ENCODE measurements at places on chromosomes 7 and 10.

DNA sequence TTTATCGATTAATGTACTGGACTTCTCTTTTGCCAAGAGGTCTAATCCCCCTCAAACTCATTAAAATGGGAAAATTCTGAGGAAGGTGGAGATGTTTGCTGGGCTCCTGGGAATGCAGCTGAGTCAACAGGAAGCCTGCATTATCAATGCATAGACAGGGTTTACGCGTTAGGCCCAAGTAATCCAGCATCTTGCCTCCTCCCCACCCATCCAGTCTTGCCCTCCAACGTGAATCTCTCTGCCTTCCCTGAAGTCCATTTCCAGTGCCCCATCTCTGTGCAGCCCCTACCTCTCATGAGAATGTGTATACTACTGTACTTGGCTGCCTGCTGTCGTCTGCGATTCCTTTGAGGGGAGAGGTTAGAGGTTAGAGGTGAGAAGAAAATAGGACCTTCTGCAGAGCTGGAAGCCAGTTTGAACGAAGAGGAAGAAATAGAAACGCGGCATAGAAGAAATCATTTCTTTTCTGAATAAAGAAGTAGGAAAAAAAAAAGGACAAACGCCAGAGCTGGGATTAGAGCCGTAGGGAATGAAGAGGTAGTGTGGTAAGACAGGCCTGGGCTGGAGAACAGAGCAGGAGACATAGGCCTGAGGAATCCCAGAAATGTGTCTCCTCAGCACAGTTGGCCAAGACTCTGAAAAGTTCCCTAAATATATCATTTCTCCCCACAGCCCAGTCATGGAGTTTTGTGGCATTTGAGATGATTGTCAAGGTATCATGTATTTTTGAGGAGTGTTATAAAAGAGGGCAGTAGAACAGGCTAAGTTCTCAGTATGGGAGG is 75.6 kb downstream of the MYOF start:
- DNase-seq = no peak

GRCh38 chr10:113234481-113234880 is 284.4 kb downstream of the TCF7L2 start:
- DNase-seq = no peak

GRCh38 chr10:130751106-130751840 is 560.2 kb downstream of the TCERG1L start:
- DNase-seq = no peak

GRCh38 chr10:22247636-22248035 is 29.8 kb upstream of the EBLN1 start:
- no peak for DNase-seq

DNA sequence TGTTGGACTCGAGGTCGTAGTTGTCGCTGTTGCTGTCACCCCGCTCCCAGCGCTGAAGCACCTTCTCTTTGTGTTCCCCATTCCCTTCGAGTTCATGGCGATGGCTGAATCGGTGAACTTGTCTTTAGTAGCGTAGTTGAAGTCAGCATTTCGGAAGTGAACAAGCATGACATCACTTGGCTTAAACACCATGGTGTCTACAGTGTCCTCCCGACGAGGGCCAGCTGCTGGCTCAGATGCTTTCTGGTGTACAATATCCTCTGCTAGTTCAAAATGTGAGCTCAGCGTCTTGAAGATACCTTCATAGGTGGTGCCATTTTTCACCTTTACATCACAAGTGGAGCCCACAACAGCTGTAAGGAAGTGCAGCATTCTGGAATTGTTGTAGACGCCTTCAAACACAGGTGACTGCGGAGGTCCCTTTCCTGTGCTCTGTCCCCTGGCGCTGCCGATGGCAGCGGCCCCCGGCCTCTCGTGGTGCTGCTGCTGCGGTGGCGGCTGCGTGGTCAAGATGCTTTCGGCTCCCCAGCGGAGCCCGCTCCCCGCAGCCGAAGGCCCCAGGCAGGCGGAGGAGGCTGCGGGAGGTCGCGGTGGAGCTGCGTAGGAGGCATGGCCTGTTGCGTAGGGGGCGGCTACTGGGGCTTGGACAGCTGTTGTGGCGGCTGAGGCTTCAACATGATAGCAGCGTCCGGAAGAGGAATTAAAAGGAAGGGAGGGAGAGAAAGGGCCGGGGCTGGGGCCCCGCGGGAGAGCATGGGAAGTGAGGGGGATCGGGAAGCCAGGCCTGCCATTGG is 59.3 kb downstream of the ANKMY2 start:
- no peak for DNase-seq

GRCh38 chr7:1901431-1902210 is 231.5 kb downstream of the ELFN1 start:
- DNase-seq = no peak

- DNase-seq = no peak
These were observed 49.8 kb downstream of the EPDR1 start for GRCh38 chr7:37970211-37970610.

- no peak for DNase-seq
These were observed 66.3 kb upstream of the CAV2 start for GRCh38 chr7:116433246-116433645.

GRCh38 chr10:126227762-126228134 is 160.5 kb downstream of the ADAM12 start:
- DNase-seq = no peak

DNA sequence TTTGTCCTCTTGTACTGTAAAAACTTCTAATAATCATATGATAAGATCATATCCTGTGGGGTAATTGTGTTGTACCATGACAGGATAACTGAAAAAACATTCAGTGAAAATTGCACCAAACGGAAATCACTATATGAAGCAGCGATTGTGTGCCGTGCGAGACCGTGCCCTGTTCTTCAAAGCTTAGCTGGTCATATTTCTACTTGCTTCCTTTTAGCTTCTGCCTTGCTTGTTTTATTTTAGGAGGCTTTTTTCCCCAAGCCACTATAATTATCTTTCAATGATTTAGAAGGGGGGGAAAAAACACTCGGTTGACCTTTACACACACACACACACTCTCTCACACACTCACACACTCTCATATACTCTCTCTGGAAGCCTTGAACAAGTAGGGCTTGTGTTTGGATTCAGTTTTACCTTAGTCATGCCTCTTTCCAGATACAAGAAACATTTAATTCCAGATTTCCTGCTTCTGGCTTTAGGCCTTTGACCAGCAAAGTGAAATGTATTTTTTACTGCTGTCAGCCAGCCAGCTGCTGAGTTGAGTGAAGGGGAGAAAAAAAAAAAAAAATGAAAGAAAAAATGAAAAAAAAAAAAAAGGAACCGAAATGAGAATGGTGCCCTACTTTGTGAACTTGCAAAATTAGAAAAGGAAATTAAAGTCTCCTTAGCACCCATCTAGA is 181.4 kb downstream of the ARID5B start:
- no peak for DNase-seq

- DNase-seq = no peak
These were observed 153.9 kb downstream of the AGMO start for GRCh38 chr7:15407910-15408309.

DNA sequence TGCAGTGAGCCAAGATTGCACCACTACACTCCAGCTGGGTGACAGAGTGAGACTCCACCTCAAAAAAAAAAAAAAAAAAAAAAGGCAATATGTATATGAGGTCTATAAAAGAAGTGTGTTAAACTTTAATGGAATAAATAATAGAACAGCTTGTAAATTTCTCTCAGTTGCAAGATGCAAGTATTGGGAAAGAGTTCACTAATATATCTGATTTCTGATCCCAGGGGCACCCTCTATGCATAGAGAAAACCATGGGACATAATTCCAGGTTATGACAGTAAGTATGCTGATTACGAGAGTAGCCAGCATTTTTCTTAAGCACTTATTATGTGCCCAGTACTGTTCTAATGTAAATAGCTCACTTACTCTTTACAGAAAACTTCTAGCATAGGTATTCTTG is 66.1 kb upstream of the AFAP1L2 start:
- no peak for DNase-seq

- DNase-seq = no peak
These were observed 14.7 kb downstream of the FKBP6 start for GRCh38 chr7:73342645-73343044.

DNA sequence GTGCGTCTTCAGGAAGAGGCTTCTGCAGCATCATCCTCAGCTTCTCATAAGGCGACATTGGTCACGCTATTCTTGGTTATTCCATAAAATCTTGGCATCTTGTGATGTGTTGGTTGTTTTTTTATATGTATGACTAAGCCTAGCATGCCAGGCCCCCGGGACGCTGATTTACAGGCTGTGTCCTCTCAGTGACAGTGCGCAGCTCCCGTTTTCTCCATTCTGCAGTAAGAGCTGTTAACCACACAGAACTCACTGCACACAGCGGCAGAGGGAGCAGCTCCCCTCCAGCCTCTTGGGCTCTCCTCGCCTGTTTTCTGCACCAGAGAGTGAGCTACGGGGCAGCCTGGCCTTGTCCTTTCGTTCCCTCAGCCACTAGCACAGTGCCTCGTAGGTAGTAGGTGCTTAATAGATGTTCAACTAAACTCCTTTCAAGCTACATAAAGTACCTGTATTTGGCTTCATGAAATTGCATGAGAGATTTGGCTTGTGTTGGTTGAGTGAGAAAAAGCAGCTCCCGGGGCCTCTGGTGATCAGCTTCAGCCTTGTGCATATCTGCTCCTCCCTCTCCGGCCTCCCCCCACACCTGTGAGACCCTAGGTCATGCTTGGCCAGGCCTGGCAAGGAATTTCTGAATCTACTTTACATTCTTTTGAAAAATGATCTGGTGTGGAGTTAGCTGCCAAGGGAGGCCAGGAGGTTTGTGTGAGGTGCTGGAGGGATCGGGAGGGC is 116.2 kb downstream of the WDR37 start:
- DNase-seq = no peak

DNA sequence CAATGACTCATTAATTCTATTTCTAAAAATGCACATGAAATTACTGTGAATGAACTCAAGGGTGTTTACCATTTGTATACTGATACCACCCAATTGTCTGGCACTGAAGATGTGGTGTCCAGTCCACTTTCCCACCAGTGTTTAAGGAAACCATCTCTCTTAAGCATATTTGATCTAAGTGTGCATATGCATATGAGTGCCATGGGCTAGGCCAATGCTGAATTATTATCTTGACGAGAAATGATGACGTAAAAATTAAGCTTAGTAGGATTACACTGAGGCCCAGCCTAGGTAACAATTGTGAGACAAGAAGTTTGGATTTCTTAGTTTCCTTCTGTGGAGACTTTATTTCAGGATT is 59.7 kb downstream of the SVIL start:
- no peak for DNase-seq

DNA sequence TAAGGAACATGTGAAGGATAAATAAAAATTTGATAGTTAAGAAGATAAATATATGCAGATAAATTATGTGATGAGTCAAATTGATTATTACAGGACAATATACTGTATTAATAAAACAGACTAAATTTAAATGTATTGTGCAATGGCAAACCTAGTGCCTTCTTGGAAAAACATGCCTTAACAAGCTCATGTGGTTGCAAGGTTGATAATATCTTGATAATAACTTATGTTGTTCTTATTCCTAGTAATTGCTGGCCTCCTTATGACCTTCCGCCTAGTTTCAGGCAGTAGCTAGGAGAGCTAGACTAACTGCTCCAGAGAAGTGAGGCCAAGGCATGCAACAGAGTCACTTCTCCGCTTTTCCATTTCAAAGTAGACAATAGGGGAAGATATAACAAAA is 7.6 kb upstream of the RAB11FIP2 start:
- no peak for DNase-seq

DNA sequence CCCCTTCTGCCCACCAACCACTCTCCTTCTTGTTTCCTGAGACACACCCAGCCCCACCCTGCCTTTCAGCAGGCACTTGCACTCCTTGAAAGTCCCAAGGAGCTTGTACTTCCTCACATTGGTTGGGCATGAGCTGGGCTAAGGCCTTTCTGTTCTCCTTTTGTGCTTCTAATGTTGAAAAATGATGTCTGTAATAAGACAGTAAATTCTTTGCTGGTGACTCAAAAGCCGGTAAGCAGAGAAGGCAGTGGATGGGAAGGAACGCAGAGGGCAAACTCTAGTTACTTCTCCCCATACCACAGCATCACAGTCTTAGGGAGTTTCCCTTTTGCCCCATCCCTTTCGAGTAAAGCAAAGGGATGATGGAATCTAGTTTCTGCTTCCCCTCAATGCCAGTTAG is 185.6 kb downstream of the PLXNA4 start:
- no peak for DNase-seq

GRCh38 chr10:21737106-21737505 is 203.1 kb downstream of the MLLT10 start:
- no peak for DNase-seq

- no peak for DNase-seq
These were observed 675.2 kb upstream of the GALNT17 start for GRCh38 chr7:70456719-70457118.

- DNase-seq = no peak
These were observed 97.3 kb downstream of the NEURL1 start for GRCh38 chr10:103590744-103591291.

- no peak for DNase-seq
These were observed 103.7 kb upstream of the ANKRD1 start for GRCh38 chr10:91024541-91024940.

GRCh38 chr10:79149662-79150443 is 81.1 kb downstream of the ZMIZ1 start:
- DNase-seq = peak; percentile 16

- no peak for DNase-seq
These were observed 123.4 kb downstream of the HTR7 start for GRCh38 chr10:90734415-90734814.

DNA sequence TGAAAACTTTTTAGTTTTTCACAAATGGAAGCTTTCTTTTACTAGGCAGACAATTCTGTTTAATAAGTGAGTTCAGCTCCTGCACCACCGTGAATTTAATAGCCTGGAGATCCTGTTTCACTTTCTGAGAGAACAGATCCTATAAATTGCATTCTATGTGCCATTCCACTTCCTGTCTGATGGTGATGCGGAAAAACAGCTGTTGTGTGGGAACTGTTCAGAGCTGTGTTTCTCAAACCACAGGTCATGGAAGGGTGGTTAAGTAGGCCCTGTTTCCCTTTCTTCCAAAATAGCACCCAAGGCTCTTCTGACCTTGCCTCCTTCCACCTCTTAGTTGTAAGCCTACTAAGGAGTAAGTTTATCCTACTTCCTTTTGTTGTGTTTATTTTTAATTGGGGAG is 97.2 kb upstream of the DKK1 start:
- no peak for DNase-seq

DNA sequence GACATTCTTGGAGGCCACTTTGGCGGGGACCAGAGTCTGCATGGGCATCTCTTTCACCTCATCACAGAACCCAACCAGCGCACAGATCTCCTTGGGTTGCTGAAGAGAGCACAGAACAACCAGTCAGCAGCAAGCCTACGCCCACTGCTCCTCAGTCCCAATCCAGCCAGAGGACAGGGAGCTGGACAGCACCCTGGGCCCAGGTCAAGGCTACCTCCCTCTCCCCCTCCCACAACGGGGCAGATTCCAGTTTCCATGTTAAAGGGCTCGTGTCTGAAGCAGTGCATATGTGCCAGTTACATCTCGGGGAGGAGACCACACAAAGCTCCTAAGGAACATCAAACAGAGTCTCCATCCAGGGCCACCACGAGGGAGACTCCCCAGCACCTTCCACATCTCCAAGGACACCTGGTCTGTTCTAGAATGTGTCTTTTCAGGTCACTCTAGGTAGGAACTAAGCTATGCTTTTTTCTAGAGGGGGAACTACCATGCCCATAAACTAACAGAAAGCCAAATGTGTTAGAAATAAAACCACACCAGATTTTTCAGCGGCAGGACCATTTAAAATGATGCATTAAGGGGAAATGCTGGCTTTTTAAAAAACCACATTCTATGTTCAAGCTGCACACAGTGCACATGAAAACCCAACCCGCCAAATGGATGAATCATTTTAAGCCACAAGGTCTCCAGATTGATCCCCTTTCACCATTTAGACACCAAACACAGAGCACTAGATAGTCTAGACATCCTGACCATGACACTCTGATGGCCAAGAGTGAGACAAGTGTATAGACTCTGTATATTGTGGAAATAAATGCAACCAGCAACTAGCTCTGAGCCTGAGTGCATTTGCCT is 28.9 kb downstream of the PSAP start:
- no peak for DNase-seq
